Activated effector memory CD4-positive, alpha-beta T cell treated with Interleukin-2 at 50 U/mL for 16 hours (primary cell): ENCODE measurements at places on chromosomes 2 and 18.

DNA sequence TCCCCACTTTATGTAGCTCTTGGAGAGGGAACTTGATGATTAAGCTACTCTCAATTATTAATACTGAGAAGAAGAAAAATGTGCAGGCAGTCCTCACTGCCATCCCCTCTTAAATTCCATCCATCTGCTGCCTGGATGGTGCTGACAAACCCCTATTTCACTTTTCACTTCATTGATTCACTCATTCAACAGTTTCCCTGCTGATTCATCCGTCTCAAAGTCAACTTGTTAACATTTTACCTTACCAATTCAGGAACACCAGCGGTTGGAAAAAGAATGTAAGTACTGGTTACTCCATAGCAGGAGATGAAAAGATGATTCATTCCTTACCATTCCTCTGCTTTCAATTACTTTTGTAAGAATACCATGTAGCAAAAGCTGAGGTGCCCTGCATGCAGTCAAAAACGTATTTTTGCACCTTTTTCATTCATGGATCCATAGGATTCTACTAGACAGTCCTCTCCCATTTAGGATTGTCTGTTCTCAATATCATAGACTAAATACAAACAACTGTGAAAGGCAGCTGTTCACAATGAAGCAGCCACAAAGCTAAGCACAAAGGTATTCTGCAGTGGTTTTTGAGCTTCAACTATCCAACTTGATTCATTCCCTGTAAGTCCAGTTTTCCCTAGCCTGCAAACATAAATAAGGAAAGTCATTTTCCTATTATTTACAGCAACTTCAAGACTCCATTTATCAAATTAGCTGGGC is 262.0 kb downstream of the MREG start:
- DNase-seq, result no peak

DNA sequence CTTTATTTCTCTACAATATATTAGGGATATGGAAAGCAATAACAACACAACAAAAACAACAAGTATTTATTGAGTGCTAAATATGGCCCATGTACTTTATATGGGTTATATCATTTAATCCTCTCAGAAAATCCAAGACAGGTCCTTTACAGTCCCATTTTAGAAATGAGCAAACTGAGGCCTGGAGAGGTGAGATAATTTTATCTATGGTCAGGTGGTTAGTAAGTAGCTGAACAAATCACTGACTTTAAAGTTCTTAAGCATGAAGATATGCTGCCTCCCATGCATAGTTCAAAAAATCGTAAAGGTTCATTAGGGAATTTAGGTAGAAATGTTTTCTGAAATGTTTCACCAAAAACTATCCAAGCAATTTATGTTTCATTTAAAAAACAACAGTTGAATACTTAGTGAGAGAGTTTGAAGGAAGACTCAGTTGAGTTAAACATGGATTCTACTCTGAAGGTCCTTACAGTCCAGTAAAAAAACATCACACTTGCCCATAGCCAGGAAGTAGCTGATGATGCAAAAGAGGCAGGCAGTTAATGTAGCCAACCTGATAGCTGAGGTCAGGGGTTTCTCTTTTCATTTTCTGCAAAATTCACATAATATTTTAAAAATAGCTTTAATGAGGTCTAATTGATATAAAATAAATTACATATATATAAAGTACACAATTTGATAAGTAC is 7.6 kb upstream of the NFE2L2 start:
- DNase-seq, result no peak

- no peak for DNase-seq
Measured at GRCh38 chr18:60746491-60746890, 373.9 kb upstream of the MC4R start.

- DNase-seq, result no peak
Measured at GRCh38 chr18:5756823-5757222, 138.5 kb downstream of the TMEM200C start.

GRCh38 chr18:11784674-11785304 is 66.4 kb upstream of the CHMP1B start:
- no peak for DNase-seq

- DNase-seq, result no peak
Measured at GRCh38 chr18:36028859-36029258, 38.5 kb downstream of the RPRD1A start.

DNA sequence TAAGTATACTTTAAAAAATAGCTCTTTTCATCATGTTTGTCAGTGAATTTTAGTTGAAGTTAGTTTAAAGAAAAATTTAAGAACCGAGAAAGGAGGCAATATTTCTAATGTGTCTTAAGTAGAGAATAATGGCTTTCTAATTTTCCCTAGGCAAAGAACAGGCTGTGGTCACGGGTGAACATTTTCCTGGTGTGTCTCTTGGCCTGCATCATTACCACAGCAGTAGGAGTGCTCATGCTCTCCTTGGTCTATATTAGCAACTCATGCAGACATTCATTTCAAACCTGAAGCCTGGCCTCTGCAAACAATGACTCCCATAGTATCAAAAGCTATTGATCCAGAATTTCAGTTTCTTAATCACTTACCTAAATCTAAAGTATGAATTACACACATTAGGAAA is 57.4 kb downstream of the C18orf54 start:
- no peak for DNase-seq

DNA sequence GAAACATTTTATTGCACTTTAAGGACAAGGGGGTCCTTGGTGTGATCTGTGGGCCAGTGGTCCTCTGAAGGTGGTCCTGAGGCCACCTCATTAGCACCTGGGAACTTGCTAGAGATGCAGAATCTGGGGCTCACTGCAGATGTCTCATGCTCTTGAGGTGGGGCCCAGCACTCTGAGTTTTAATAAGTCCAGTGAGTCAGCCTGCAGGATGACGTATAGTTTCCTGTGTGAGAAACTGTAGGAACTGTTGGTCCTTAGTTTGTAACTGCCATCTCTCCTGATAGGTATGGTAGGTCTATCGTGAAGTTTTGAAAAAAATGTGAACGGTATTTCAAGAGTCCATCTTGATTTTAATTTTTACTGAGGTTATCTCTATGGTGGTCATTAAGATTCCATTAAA is 2.8 kb downstream of the TRPM8 start:
- no peak for DNase-seq
